ENCODE measurements at places on chromosomes 2 and 18. TPM values are rescaled to one million over a fixed set of nuclear protein-coding genes. Genes with fewer than 3 reads are reported as not detected.

- DNase-seq: no peak
Observed at GRCh38 chr2:31297751-31298150, 63.8 kb downstream of the EHD3 start.

- no peak for DNase-seq
Observed at GRCh38 chr2:220482716-220483115, 855.3 kb downstream of the SLC4A3 start.

DNA sequence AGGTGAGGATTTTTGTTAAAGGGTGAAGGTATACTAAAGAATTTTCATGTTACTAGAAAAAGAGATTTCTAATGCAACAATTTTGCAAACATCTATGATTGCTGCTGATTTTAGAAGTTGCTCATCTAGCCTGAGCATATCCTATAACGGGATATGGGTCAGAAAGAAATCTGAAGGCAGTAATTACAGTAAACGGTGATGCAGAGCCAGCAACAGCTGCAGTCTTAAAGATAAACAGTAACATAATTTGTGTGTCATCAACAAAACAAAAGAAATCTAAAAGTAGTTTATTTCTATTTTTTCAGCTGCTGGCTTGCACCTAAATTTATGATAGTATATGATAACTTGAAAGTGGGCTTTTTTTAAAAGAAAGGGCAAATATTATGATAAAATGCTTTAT lies 215.7 kb downstream of the SLC4A10 start:
- no peak for DNase-seq

DNA sequence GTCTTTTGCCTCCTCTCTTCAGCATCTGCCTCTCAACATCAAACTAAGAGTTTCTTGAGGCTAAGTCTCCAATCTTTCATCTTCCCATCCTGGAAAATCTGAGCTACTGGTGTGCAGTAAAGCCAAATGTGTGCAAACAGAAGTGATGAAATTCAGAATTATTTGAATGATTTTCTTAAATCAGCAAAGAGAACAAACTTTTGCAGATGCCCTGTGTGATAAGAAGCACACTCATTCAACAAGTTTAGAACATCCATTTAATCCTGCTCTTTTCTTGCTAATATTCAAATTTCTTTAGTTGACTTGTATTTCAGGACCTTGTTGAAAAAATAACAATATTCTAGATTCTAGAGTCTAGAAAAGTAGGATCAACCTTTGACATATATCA lies 1374.9 kb upstream of the CELF4 start:
- no peak for DNase-seq

DNA sequence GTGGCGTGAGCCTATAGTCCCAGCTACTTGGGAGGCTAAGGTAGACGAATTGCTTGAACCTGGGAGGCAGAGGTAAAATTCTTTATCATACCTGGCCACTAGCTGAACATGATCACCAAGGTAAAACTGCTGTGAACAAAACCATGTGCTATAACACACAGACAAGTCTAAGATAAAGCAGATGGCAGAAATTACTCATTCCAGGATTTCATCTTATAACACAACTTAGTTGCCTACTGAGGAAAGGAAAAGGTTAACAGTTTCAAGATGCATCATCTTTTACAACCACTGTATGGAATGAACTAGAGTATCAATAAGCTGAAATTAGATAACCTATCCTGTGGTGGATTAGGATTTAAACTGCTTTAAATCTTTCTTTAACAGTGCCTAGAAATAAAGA lies 8.3 kb downstream of the ARL5A start:
- no peak for DNase-seq

DNA sequence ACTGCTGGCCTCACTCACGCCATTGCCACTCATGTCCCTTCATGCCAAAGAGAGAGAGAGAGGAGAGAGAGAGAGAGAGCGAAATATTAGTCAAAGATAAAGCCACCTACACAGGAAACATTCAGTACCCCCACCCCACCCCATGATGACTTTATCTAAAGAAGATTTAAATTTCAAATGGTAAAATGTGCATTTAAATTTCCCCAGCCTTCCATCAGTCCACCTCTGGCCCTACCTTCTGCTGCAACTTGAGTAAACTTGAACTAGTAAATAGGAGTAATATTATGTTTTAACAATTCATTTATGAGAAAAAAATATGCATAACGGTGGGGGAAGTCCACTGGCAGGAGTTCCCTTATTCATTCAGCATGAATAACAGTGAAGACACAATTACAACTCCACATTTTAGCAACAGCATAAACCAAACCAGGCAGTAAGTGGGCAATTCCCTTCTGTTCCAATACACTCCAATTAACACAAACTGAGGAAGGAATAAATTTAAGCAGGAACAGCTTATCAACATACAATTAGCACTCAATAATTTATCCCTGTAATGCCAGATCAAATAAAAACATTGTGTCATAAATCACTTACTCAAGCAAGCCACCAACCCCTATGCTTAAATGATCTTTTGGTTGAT lies 264.2 kb downstream of the LNPK start:
- DNase-seq: no peak

- DNase-seq: no peak
Observed at GRCh38 chr2:40271094-40271493, 180.8 kb downstream of the SLC8A1 start.

DNA sequence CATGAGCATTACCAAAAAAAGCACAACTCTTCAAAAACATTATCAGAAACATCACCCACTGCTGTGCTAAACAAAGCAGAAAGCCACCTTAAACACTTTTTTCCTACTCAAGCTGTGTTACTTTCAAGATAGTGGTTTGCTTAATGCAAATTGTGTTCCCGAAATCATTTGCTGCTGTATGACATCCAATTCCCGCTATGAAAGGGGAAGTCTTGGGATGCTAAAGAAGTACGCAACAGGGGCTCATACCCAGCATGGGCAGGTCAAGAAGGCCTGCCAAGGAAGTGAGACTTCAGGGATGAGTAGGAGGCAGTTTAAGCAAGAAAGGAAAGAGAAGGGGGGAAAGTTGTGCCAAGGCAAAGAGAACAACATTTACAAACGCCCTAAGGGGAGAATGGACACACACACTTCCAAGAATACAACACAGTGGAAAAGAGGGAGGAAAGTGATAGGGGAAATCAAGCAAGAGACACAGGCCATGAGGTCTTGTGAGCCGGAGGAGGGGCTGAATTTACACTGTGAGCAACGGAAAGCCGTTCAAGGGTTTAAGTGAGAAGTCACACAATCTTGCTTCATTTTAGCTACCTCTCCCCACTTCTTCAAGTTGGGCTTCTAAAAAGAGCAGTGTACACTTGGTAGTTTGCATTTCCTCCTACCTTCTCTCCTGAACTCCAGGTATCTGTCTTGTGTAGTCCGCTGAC lies 4.0 kb downstream of the PTPN2 start:
- no peak for DNase-seq

DNA sequence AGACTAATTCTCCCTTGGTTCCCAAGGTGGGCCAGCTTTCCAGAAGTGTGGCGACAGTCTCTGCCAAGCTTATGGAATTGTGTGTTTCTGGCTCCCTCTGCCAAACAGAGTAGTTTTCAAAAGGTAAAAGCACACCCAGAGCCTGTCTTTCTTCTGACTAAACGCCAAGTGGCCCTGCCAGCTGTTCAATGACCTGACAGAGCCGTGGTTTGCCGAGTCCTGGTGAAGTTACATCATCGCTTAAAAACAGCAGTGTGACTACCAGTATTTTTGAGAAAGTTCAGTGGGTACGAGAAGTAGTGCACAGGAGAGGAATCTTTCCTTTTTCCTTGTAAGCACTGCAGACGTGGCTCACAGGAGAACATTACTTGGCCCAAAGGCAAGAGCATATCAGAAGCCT lies 1.9 kb downstream of the PER2 start:
- peak; percentile 88 for DNase-seq

DNA sequence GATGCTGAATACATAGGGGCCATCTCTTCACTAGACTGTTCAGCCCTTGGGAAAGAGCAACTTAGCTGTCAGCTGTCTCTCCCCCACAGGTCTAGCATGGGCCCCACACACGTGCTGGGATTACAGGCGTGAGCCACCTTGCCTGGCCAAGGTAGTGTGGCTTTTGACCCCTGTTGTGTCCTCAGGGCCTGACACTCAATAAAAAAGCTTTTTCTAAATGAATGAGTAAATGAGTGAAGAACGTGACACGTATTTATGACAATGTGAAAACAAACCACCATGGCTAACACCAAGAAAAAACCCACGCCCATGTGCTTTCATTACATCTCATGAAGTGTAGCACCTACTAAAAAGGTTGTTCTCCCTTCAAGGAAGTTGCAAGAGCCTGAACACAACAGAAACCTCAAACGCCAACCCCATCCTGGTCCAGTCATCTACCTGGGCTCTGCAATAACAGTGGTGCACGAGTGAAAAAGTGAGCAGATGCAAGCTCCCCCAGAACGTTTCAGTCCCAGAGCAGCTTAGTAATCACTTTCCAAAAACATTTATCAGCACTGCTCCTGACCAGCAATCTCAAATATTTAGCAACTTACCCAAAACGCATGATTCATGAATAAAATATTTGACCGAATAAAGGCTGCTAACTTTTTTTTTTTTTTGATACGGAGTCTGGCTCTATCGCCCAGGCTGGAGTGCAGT lies 3.4 kb downstream of the WDFY1 start:
- DNase-seq: no peak

- DNase-seq: no peak
Observed at GRCh38 chr2:204336153-204336744, 209.0 kb upstream of the PARD3B start.

DNA sequence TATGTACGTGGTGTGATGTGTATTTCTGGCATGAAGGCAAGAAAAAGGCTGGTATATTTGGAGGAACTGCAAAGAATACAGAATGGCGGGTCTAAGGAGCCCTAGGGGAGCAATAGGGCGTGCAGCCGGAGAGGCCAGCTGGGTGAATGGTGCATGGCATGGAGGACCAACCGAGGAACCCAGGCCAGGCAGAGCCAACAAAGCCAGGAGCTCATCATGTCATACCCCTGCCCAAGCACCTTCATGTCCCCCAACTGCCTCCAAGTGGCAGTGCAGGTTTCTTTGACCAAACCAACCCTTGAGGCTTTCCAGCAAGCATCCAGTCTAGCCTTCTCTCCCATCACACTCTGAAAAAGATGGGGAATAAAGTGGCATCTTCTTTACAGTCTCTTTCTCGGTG lies 8.9 kb upstream of the KCNK3 start:
- DNase-seq: no peak

- no peak for DNase-seq
Observed at GRCh38 chr18:11470941-11471340, 138.5 kb upstream of the SLC35G4 start.

GRCh38 chr2:47041891-47042684 lies 113.0 kb downstream of the STPG4 start:
- no peak for DNase-seq

DNA sequence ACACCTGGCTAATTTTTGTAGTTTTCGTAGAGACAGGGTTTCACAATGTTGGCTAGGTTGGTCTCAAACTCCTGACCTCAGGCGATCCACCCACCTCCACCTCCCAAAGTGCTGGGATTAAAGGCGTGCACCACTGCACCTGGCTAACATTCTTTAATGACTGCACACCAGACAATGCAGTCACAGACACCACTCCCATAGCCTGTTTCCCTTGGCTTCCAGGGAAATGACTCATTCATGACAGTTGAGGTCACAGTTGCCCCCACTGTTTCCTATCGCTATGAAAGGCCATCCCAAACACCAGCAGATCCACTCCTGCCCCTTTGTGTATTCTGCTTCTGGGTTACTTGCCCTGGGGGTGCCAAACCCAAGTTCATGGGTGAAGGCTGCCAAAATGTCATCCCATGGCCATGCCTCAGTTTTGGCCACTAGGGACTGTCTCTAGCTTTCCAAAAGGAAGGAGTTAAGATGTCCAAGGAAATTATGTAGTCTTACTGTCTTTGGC lies 8.7 kb downstream of the CHMP1B start:
- no peak for DNase-seq

GRCh38 chr2:65053199-65053598 lies 3.0 kb upstream of the CEP68 start:
- no peak for DNase-seq

GRCh38 chr2:44444881-44445280 lies 83.1 kb downstream of the CAMKMT start:
- no peak for DNase-seq

DNA sequence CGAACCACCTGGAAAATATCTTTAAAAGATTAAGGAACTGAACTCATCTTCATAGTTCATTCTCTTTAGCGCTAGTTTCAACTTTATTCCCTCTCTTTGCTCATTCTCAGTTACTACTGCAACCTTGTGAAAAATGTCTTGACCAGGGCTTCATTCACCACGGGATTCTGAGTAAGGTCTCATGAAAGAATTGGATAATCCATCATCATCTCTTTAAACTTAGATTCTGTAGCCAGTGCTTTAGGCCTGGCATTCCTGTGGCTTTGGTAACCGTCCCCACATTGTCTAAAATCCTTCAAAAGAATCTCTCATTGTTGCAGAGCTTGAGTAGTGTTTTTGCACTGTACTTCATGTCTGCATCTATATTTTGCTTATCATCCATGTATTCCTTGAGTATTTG lies 229.5 kb downstream of the ETAA1 start:
- no peak for DNase-seq

GRCh38 chr2:220001751-220002150 lies 374.3 kb downstream of the SLC4A3 start:
- no peak for DNase-seq

- no peak for DNase-seq
Observed at GRCh38 chr2:1804351-1804771, 60.0 kb upstream of the PXDN start.

DNA sequence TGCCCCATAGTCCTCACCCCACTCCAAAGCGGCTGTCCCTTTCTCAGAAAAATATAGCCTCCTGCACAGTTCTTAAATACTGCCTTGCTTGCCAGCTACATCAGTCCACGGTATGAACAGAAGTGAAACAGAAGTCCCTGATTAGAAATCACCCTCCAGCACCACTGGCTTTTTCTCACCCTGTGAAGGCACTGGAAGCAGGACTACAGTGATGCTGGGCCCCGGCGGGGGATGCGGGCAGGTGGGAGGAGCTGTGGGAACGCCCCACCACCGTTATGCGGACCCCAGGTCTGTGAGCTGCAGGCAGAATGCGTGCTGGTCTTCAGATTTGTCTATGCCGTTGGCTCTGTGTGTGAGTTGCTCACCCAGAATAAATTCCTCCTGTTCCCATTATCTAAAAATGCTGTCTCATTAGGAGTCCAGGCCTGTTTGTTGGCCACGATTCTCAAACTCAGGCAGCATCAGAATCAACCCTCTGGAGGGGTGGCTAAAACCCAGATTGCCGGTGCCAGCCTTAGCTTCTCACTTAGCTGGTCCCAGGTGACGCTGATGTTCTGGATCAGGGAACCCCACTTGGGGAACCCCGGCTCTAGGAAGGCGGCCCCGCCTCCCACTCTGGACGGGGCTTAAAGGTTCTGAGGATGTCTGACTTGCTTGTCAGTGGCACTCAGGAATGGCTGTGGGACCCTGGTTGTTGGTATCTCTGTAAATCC lies 224.8 kb upstream of the PXDN start:
- DNase-seq: no peak

- DNase-seq: no peak
Observed at GRCh38 chr18:11113046-11113548, 36.3 kb downstream of the PIEZO2 start.

The WNT6 gene
- total RNA-seq: 0.93 TPM

The CNDP1 gene
- not detected for total RNA-seq

The SERPINB5 gene
- not detected for total RNA-seq

The POTEI gene
- total RNA-seq: not detected

The DNAJC5G gene
- total RNA-seq: not detected

The SGPP2 gene
- 0.31 TPM for total RNA-seq

The CYBRD1 gene
- 43.0 TPM for total RNA-seq

The LYPD6 gene
- total RNA-seq: not detected

The SERPINB12 gene
- not detected for total RNA-seq

The SP100 gene
- total RNA-seq: 20.2 TPM
